A549 (cell line): ENCODE measurements at places on chromosomes 3 and 15.

- DNase-seq, result no peak
Measured at GRCh38 chr15:70186152-70186551, 88.4 kb upstream of the TLE3 start.

GRCh38 chr3:12658593-12659058 lies 5.3 kb downstream of the RAF1 start:
- DNase-seq, result no peak

- DNase-seq, result no peak
Measured at GRCh38 chr3:194103983-194104751, 31.8 kb upstream of the HES1 start.

GRCh38 chr15:85897895-85898717 lies 103.4 kb upstream of the KLHL25 start:
- DNase-seq, result no peak

GRCh38 chr3:157063469-157063868 lies 96.5 kb downstream of the CCNL1 start:
- no peak for DNase-seq
